ENCODE measurements at places on chromosomes 5 and 9. TPM values are rescaled to one million over a fixed set of nuclear protein-coding genes. Genes with fewer than 3 reads are reported as not detected.

The TICAM2 gene
- 1.1 TPM for total RNA-seq

The MARCOL gene
- not detected for total RNA-seq

The C5orf34 gene
- 12.0 TPM for total RNA-seq

The PCDHB13 gene
- total RNA-seq, result 0.29 TPM
